Stimulated activated CD8-positive, alpha-beta memory T cell treated with anti-CD3 and anti-CD28 coated beads, Interleukin-15, amount 100 ng/mL, for 24 hours (primary cell): ENCODE measurements at places on chromosomes 1 and 21.

DNA sequence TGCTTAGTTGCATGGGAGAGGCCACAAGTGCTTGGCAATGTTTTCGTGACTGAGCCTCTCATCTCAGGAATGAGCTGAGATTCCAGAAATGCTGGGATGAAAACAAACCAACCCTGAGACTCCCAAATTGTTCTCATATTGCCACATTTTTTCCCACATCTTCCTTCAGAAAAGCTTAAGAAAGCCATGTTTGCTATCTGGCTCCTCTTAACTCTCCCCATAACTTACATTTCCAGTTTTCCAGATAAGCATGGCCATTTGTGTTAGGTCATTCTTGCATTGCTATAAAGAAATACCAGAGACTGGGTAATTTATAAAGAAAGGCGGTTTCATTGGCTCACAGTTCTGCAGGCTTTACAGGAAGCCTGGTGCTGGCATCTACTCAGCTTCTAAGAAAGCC lies 17.2 kb downstream of the DSCAM start:
- DNase-seq, result no peak

- DNase-seq, result no peak
Measured at GRCh38 chr1:87165177-87165576, 163.5 kb upstream of the LMO4 start.

DNA sequence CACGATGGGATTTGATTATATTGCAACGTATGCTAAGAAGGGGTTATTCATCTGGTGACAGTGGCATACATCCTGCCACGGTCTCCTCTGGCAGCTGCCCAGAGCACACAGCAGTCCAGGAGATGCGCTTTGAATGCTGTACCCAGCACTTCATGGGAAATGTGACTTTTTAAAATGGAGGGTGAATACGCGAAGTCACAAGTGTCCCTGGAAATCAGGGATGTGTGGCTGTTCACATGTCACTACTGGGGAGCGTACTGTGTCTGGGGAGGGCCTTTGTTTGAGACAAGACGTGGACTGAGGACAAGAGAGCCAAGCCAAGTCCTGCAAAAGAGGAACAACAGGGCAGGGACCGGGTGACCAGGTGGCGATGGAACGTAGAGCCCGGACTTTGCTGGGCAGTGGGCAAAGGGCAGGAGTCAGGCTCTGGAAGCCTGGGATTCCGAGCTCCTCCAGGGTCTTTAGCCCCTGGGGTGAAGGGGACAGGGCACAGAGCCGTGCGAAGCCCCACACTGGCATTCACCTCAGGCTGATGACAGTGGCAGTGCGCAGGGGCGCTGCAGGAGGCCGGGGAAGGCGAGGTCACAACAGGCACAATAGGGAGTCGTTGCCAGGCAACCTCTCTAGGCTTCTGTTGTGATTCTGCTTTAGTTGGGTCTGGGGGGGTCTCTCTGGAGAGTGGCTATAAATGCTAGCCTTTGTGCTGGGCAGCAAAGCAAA lies 11.4 kb upstream of the ZBTB21 start:
- no peak for DNase-seq

DNA sequence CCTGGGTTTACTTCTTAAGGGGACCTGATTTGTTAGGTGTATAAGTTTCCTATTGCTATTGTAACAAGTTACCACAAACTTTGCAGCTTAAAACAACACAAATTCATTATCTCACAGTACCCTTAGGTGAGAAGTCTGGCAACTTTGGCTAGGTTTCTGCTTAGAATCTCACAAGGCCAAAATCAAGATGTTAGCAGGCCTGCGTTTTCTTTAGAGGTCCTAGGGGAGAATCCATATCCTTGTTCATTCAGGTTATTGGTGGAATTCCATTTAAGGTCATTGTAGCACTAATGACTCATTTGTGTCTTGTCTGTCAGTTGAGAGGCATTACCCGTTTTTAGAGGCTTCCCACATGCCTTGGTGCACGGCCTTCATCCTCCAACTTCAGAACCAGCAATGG lies 8.2 kb upstream of the SH2D1B start:
- DNase-seq, result no peak

GRCh38 chr1:183696981-183697380 lies 43.9 kb upstream of the APOBEC4 start:
- DNase-seq, result no peak

- no peak for DNase-seq
Measured at GRCh38 chr1:211843507-211844298, 13.1 kb upstream of the LPGAT1 start.

- no peak for DNase-seq
Measured at GRCh38 chr1:166379447-166379846, 212.6 kb upstream of the FAM78B start.

GRCh38 chr1:91564888-91565701 lies 64.4 kb downstream of the CDC7 start:
- DNase-seq, result no peak

DNA sequence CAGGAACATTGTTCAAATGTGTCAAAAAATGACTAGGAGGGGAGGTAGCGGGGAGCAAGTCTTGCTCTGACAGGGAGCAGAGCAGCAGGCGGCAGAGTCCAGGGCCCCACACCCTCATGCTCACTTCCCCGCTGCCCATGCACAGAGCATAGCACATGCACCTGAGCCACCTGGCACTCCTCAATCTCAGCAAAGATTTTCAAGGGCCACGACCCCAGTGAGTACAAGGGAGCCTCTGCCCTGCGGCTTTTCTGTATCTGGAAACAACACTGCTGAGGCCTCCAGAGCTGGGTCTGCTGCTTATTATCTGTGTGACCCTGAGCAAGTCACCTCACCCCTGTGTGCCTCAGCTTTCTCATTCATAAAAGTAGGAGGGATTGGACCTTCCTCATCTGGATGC lies 1.1 kb upstream of the GJB3 start:
- DNase-seq, result no peak

- no peak for DNase-seq
Measured at GRCh38 chr21:32481875-32482408, 69.4 kb downstream of the EVA1C start.

DNA sequence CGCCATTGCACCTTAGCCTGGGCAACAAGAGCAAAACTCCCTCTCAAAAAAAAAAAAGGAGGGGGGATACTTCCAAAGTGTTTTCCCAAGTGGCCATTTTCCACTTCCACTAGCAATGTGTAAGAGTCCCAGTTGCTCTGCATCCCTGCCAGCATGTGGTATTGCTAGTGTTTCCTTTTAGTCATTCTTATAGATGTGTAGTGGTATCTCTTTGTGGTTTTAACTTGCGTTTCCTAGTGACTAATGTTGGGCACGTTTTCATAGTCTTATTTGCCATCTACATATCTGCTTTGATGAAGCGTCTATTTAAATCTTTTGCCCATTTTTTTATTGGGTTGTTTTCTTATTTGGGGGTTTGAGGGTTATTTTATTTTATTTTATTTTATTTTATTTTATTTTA lies 31.1 kb downstream of the INAVA start:
- DNase-seq, result no peak

DNA sequence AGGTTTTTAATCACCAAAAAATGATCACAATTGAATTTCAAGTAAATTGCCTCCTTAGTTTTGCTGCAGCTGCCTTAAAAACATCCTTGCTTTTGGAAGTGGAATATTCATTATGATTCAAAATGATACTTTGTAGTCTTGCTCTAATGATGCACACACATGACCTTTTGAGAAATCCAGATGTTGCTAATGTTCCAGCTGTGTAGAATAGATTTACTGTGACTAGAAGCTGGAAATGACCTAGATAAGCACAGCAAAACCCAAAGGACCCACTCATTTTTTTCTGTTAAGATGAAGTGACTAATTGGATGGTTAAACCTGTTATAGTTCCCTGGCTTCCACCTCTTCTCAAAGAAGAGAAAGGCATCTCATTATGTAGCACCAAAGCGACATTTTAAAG lies 64.6 kb upstream of the RALGPS2 start:
- no peak for DNase-seq

- DNase-seq, result no peak
Measured at GRCh38 chr1:35605867-35606182, 32.7 kb downstream of the TFAP2E start.

GRCh38 chr1:2639203-2639602 lies 6.4 kb upstream of the MMEL1 start:
- no peak for DNase-seq

GRCh38 chr1:65429806-65430205 lies 9.3 kb downstream of the LEPR start:
- DNase-seq, result no peak

DNA sequence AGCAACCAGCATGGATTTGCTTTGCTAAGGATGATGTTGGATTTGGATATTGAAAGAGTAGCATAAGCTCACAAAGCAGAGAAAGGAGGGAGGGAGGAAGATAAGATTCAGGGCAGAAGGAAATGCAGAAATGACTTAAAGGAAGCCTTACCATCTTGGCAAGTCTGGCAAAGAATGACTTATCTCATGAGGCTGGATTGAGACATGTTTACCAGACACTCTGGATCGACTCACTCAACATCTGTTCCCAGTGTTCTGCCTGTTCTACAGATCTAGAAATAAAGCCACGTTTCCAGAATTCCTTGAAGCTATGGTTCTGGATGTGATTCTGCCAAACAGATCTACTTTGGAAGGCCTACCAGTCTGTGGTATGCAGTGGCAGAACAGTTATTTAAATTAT lies 38.8 kb upstream of the CTBS start:
- no peak for DNase-seq
